ENCODE measurements at places on chromosomes 2 and 18.

- DNase-seq = no peak
Observed at GRCh38 chr2:121911036-121911435, 155.6 kb downstream of the TSN start.

DNA sequence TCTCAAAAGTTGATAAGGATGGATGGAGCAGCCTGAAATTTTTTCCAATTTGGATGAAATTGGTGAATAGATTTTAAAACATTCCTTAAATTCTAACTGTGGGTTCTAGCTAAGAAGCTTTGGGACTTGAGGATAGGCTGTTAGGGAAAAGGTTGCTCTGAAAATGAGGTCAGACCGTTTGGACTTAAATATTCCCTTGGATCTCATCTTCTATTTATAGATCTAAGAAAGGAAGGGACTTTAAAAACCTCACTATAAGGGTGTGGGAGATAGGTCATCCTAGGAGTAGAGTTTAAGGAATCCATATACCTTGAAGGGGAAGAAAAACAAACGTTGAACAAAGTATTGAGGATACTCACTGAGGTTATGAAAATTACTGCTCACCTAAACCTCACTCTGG, 17.4 kb upstream of the SNORC start:
- DNase-seq = no peak

GRCh38 chr2:204611017-204611631, 65.8 kb downstream of the PARD3B start:
- no peak for DNase-seq

GRCh38 chr2:228983700-228984099, 287.4 kb downstream of the PID1 start:
- DNase-seq = no peak

DNA sequence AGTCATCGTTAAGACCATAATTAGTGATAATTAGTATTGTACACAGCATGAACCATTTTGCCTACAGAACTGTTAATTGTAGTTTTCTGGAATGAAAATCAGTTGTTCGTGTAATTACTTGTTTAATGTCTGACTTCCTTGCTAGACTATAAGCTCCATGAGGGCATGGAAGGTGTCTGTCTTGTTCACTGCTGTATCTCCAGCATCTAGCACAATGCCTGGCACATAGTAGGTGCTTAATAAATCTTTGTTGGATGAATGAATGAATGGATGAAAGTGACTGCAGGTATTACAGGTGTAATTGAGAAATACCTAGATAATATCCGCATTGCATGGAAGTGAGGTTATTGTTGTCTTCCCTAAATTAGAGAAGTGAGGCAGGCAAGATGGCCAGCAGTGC, 21.8 kb downstream of the C2orf74 start:
- no peak for DNase-seq

GRCh38 chr2:133676392-133677130, 108.3 kb upstream of the NCKAP5 start:
- no peak for DNase-seq

- no peak for DNase-seq
Observed at GRCh38 chr2:95379371-95379831, 23.1 kb upstream of the FAHD2A start.

GRCh38 chr18:31258789-31259188, 59.2 kb upstream of the DSG1 start:
- DNase-seq = no peak

DNA sequence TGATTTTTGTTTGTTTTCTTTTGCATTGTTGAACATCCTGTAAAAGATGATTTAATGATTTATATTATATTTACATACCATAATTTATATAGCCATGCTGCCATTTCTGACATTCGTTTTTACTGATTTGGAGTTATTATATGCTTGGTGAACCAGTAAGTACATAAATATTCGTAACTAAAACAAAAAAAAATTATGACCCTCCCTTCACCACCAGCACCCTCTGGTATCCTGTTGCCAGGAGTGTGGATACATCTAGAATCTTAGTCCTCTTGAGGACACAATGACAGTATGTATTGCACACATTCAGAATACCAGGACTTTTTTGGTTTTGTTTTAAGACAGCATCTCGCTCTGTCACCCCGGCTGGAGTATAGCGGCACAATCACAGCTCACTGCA, 43.9 kb upstream of the B3GNT7 start:
- no peak for DNase-seq

Data from esophagus squamous epithelium (tissue), 5 donors.